ENCODE measurements at places on chromosomes 2 and 18.

- DNase-seq: no peak
Observed at GRCh38 chr2:233250985-233251305, 528 bp upstream of the ATG16L1 start.

DNA sequence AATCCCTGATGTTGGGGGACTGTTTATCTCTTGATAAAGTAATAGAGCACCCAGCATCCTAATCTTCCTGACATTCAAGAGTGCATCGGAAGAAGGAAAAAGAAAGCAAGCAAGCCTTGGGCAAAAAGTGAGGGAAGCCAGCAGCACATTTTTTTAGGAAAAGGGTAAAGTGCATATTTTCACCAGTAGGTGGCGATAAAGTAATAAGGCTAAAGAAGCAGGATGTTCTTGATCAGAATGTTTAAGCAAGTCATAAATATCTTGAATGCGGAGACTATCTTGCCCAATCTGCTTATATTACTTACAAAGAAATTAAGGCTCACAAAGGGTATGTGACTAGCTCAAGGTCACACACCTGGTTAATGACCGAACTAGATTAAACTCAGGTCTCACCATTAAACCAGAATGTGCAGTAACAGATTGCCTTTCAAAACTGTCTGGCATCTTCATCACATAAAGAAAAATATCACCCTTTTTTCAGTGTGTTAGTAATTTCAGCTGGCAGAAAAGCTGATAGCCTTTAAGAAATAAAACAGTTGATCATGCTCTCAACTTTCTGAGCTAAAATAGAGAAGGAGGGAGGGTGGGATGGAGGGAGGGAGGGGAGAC lies 83.8 kb downstream of the VIT start:
- no peak for DNase-seq

DNA sequence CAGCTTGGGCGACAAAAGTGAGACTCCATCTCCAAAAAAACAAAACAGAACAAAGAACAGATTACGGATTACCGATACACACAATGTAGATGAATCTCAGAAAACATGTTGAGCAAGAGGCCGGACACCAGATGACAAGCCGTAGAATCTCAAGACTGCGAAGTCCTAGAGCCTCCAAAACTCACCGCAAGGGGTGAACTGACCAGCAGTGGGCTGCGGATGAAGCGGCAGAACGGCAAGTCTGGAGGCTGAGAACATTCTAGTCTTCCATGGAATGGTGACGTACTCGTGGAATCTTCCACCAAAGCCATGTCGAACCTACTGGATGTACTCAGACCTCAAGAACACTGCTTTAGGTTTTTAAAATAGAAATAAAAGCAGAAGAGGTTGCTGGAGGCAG lies 198.8 kb downstream of the NDUFA10 start:
- no peak for DNase-seq

DNA sequence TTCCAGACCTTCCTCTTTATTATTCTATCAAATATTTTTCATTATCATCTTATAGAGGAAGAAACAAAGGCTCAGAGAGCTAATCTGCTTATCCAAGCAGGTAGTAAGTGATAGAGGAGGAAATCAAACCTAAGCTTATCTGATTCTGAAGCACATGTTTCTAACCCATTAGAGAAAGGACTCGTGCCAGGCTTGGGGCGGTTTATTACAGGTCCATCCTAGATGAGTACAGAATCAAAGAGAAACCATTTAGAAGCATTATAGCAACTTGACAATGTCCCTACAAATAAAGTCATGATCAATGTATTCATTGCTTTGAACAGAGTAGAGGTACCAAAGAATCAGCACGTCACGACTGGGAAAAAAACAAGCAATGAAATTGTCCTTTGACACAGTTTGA lies 303.0 kb downstream of the CYRIA start:
- no peak for DNase-seq

- no peak for DNase-seq
Observed at GRCh38 chr2:42238644-42239288, 69.6 kb downstream of the EML4 start.

DNA sequence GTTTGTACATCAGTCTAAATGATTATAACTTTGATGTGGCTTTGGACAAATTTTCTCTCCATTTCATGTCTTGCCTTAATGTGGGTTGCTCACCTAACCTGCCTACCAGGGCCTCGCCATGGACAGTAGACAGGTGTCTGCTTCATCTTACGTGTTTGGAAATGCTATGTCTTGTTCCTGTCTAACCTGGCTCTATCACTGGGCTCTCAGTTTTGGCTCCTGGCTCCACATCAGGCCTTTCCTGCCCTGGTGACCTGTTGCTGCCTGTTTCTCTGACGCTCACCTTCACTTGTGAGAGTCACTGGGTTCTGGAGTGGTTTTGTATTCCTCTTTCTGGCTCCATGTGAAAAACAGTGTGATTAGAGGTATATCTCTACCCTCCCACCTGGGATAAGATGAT lies 65.9 kb downstream of the PHLPP1 start:
- DNase-seq: no peak

DNA sequence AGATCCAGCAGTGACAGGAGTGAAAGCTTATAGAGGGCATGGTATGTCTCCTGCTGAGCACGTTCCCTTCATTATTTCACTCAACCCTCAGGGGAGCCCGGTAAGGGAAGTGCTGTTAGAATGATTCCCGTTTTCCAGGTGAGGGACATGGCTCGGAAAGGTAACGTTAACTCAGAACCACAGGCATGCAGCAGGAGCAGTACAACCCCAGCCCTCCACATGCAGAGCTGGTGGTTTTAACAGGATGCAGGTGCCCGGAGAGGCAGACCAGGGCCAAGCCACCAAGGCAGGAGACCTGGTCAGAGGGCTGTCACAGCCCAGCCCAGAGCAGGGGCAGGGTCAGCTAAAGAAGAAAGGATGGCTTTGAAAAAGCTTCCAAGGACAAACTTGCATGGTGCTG lies 268.5 kb downstream of the SH3BP4 start:
- DNase-seq: no peak

GRCh38 chr18:26993568-26993967 lies 128.1 kb upstream of the AQP4 start:
- DNase-seq: no peak

- DNase-seq: no peak
Observed at GRCh38 chr2:239462671-239463506, 62.1 kb upstream of the HDAC4 start.

DNA sequence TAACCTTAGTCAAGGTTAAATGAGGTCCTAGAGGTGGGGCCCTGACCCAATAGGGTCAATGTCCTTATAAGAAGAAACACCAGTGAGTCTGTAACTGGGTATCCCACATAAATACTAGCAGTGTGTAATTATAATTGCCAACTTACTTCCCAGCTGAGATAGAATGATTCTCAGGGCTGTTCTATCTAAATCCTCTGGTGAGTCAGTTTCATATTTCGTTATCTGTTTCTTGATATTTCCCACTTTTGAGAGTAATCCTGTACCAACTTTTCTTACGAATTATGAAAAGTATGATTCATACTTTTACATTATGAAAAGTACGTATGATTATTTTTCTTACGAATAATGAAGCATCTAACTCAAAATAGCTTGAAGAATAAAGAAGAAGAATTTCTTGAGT lies 546.8 kb upstream of the NETO1 start:
- DNase-seq: no peak

GRCh38 chr18:8235894-8236293 lies 373.3 kb upstream of the RAB12 start:
- DNase-seq: no peak

- no peak for DNase-seq
Observed at GRCh38 chr18:32446780-32447179, 23.9 kb downstream of the GAREM1 start.

DNA sequence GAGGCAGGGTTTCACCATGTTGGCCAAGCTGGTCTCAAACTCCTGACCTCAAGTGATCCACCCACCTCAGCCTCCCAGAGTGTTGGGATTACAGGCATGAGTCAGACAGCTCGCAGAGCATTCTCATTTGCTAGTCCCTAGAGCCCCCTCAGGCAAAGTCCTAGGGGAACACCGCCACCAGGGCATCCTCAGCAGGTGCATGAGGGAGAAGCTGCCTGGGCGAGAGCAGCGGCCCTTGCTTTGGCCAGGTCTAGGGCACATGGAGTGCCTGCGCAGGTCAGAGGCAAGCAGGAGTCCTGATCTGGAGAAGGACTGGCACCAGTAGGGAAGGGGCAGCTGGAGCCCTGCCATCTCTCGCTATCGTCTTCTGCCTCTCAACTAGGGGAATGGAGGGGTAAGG lies 32.4 kb downstream of the NGEF start:
- no peak for DNase-seq

GRCh38 chr18:34991152-34991551 lies 50.1 kb upstream of the MAPRE2 start:
- no peak for DNase-seq

DNA sequence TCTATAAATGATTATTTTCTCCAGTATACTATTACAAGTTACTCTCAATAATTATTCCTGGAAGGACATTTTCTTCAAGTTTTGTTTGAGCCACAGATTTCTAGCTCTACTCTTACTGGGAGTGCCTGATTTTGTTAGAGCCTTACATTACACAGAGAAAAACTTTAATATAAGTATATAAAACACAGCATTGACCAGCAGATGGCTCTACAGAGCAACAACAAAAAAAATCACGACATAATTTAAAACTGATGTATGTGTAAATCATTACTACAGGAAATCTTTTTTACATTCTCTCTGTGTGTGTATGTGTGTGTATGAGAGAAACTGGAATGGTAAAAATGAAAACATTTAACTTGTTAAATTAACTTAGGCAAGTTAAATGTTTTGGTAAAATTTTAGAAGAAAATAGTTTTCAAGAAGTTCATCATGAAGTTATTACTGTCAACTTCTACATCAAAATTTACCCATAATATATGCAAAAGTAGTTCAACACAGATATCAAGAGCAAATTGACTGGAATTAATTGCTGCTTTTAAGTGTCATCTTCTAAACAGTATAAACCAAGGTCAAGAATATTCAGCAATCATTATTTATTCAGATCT lies 103.3 kb downstream of the MDH1 start:
- no peak for DNase-seq

DNA sequence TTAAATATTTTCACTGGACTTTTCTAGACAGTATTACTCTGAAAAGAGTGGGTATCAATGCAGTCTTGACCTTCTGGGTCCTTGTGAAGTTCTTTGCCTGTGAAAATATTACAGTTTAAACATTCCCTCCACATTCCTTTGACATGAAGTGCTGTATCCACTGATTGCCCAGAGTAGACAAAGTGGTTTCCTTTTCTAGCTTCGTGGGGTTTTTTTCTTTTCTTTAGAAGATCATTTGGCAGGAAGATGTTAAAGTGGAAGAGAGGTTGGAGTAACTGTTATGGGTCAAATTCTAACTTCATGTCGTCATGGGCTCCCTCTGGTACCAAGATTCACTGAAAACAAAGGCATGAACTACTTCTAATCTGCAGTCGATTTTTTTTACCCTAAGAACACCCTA lies 496.9 kb downstream of the EPHA4 start:
- no peak for DNase-seq

DNA sequence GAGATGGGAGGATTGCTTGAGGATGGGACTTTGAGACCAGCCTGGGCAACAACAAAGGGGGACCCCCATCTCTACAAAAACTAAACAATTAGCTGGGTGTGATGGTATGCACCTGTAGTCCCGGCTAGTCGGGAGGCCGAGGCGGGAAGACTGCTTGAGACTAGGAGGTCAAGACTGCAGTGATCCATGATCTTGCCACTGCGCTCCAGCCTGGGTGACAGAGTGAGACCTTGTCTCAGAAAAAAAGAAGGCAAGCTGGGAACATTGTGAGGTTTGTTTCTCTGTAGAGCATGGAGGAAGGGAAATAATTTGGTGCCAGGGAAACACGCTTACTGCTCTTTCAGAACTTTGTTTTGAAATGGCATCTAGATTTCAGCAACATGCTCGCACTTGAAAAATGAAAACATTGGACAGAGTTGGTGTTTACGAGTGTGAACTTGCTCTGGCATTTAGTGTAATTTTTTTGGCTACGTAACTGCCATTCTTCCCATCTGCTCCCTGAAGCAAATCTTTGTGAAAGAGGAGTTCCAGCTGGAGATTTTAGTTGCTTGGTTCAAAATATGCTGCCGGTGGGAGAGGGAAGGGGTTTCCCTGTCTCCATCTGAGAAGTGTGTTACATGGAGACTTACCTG lies 125.6 kb upstream of the DLX2 start:
- DNase-seq: no peak

DNA sequence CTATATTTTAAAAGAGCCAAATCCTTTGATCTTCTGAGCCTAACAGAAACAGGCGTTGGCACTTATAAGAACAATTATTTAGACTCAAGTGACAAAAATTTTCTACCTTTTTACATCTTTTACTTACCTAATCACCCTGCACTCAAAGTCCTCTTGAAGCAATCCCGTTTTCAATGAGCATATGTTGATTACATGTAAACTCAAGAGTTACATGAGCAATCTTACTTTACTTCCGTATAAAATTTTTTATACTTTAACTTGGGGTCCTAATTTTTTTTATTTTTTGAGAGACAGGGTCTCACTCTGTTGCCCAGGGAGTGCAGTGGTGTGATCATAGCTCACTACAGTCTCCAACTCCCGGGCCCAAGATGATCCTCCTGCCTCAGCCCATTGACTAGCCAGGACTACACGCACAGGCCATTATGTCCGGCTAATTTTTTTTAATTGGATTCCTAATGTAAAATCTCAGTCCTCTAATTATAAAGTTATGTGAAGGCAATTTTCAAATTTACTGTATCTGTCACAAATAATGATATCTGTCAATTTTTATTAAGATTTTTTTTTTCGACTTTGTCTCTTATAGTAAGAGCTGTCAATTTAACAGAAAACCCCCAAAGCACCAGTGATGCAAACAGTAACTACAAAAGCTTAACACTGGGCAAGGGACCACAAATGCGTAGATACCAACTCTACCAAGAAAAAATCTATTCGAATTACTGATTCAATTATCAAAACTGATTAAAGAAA lies 19.1 kb upstream of the STPG4 start:
- no peak for DNase-seq

DNA sequence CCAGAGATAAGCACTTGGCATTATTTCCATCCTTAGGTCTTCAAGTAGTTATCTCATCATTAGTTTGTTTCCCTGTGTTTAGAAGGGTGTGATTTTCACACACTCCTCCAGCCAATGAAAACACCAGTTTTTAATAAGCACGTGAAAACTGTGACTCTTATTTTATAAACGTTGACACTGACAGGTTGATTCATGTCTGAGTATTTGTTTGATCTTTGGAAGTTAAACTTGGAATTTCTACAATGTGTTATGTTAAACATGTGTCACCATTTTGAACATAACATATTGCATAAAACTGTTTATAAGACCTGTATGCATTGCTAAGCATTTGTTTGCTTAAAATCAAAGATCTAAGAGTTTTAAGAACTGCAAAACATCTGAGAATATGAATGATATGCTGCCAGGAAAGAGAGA lies 27.6 kb downstream of the SLC40A1 start:
- DNase-seq: no peak
